ENCODE measurements at places on chromosomes 12 and 14.

- DNase-seq: no peak
These were observed 122.4 kb upstream of the PTPRQ start for GRCh38 chr12:80321653-80322052.

GRCh38 chr12:109170324-109170723, 53.9 kb downstream of the ACACB start:
- no peak for DNase-seq

DNA sequence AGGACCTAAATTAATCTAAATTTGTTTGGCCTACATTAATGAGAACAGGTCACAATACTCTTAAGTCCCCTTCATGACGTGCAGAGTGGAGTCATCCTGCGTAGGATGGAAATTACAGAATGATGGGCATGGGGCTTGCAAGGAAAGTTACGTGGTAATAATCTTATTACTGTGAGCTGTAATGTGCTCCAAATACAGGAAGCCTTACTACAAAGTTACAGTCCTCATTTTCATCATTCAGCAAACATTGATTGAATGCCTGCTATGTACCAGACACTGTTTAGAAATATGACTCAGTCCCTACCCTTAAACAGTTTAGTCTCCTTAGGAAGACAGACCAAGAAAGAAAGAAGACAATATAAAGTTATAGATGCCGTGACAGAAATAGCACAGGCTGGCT, 9.4 kb downstream of the HIGD1C start:
- no peak for DNase-seq

GRCh38 chr12:106181401-106182114, 42.8 kb upstream of the NUAK1 start:
- DNase-seq: no peak

DNA sequence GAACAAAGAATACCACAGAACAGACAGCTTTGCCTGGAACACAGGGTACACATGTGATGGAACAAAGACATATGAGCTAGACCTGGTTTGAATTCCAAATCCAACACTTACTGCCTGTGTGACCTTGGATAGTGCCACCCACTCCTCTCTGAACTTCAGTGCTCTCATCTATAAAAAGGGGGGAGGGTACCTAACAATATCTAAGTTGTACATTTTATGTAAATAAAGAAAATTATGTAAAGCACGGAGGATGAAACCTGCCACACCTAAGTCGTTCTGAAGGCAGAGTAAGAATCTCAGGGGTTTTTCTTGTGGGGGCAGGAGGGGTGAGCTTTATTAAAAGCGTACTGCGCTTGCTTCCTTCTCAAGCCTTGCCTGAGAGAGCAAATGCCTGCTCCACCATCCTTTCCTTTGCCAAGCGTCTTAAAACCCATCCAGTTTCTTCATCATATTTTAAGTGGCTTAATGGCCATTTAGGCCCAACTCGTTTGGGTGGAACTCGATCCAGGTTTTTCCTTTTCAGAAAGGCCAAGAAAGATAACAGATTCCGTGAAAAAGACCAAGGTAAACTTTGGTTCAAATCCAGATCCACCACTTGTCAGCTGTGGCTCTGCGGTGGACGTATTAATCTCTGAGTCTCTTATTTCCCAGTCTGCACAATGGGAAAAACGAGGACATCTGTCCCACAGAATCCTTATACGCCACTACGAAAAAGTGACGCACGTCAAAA, 946 bp downstream of the DDX24 start:
- no peak for DNase-seq

- DNase-seq: no peak
These were observed 43.6 kb downstream of the RAD51B start for GRCh38 chr14:67863223-67863622.

- DNase-seq: no peak
These were observed 34.8 kb upstream of the CD9 start for GRCh38 chr12:6165395-6165794.

DNA sequence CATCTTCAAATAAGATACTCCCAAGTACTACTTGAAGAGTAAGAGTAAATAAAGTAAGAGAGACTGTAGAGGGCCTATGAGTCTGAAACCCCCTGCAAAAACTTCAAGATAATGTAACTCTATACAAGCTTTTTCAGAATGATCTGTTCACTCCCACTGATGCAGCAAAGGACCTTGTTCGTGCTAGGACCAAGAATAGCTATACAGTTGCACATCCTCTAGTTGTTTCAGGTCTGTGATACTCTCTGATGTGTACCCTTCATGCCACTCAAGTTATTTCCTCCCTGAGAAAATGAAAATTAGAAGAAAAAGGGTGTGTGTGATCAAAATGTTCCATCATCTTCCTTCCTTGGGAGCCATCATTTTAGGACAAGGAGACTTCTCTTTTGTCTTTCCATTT, 204.4 kb downstream of the ALX1 start:
- DNase-seq: no peak

DNA sequence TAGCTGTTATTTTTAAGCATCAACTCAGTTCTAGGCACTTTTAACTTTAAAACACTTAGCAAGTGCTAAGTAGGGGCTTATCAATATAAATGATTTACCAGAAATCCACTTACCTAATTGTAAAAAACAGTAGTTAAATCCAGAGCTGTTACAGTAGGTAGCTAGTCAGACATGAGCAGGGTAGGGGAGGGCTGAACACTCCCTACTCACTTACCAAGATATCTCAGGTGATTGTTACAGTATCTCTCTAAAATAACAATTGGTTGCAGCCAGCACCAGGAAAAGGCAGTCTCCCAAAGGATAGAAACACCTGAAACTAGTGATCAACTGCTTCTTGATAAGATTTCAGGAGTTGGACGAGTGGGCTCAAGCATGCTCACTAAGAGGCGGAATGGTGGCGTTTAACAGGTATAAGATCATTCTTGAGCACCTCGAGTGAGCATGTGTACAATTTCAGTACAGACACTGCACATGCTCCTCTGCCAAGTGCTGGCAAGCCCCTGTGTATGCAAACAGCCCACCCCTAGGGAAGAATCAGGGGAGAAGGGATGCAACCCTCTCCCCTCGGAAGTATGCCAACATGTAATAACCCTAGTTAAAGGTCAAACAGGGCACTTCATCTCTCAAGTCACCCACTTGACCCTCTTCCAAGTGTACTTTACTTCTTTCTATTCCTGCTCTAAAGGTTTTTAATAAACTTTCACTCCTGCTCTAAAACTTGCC, 1113.6 kb upstream of the SEL1L start:
- DNase-seq: no peak

- DNase-seq: no peak
These were observed 34.4 kb downstream of the TTC7B start for GRCh38 chr14:90781876-90782275.

DNA sequence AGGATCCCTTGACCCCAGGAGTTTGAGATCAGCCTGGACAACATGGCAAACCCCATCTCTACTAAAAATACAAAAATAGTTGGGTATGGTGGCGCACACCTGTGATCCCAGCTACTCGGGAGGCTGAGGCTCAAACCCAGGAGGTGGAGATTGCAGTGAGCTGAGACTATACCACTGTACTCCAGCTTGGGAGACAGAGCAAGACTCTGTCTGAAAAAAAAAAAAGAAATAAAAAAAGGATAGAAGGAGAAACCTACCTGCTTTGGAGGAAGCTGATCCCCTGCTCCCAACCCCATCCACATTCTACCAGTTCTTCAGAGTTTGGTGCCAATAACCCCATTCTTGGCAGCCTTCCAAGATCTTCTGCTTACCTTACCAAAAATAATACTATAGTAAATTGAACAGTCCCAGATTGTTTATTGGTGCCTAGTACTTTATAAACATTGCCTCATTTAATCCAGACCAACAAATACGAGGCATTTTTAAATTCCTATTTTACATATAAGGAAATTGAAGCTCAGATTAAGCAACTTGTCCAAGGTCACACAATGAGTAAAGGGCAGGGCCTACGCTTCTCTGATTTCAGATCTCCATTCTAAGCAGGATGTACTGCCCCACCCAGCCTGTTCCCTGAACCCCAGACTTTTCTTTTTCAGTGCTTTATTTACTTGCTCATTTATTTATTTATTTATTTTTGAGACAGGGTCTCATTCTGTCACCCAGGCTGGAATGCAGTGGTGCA, 33.2 kb upstream of the FAM222A start:
- no peak for DNase-seq

DNA sequence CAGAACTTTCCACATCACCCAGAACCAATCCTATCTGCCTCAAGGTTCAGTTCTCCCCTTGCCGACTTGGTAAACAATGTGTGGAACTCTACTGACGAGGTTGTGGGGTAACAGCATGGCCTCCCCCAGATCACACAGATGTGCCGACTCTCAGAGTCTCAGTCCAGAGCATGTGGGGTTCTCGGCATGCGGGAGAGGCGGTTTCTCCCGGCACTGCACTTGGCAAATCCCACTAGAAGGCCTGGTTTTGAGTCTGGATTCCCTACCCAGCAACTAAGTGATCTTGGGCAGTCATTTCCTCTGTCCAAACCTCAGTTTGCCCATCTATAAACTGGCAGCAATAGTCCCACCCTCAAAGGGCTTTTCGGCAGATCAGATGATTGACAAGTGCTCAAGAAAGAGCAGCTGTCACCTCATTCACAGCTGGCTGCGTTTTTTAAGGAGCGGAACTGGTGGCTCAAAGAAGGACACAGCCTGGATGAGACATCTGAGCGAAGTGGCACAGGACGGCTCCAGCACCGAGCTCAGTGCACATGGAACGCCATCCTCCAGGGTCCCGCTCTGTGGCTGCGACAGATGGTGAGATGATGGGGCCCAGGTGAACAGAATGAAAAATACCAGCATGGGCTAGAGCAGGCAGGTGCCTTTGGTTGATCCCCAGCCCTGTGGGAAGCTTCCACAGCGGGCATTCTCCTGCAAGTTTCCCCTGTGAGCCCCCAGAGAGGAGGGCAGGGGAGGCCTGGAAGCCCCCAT, 7.3 kb downstream of the TESC start:
- no peak for DNase-seq

DNA sequence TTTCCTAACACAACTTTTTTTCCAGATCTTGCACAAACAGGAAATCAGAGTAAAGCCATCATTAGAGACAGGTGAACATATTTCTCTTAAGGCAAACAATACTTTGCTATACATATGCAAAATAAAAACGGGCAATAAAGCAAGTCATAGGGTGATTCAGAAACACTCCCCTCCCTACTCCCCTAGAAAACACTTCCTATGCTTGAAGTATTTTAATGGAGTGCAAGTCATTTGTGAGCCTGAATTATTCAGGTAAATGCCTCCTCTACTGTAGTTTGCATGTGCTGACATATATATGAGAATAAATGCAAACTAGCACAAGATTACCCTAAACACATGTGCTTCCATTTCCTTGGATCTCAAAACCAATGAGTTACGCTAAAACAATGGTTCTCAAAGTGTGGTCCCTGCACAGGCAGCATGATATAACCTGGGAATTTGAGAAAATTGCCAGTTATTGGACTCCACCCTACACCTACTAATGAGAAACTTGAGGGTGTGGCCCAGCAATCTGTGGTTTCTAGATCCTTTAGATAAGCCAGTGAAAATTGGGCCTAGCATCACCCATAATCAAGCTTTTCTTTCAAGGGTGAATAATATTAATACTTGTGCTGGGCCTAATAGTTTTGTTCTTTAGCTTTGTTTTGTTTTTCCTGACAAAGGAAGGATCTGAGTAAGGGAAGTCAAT, 159.7 kb upstream of the BMP4 start:
- DNase-seq: no peak

- DNase-seq: no peak
These were observed 15.2 kb downstream of the SCNN1A start for GRCh38 chr12:6360080-6360571.

DNA sequence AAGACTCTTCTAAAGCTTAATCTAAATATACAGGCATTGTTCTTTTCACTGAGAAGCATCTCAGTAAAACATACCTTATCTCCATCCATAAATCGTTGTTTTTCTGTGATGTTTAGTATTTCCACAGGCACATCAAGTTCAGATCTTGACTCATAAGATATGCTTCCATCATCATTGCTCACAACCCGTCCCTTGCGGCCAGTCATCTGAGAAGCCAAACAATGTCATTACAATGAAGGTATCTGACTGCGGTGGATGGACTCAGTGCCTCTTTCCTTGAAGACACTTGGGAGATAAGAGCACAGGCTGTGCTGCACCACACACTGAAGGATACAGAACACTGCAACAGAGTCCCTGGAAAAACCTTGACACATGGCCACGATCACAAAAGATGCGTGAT, 44.8 kb downstream of the SBNO1 start:
- no peak for DNase-seq

DNA sequence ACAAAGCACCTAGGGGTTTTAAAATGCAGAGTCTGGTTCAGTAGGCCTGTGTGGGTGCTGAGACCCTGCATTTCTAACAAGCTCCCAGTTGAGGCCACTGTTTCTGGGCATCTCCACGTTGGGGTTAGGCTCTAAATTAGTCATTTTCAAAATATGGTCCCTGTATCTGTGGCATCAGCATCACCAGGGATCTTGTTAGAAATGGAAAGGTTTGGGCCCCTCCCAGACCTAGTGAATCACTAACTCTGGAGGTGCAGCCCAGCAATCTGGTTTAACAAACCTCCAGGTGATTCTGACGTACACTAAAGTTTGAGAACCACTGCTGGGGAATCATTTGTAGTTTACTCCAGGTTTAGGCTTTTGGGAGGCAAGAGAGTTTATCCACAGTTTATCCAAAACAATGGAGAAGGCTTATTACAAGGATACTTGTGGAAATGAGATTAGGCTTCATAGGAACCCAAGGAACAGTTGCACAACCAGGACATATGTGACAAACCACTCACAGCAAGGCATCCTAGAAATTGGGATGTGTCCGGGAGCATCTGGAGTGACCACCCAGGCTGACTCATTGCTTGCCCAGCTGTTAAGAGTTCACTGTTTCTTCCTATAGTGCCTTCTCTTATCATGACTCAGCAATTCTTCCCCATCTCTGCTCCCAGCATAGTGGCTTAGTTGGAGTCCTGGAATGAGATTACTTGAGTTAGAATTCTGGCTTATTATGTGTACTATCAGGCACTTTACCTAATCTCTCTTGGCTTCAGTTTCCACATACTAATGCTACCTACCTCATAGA, 71.6 kb upstream of the STXBP6 start:
- DNase-seq: no peak

- DNase-seq: no peak
These were observed 9.1 kb upstream of the OR6C76 start for GRCh38 chr12:55416961-55417360.

DNA sequence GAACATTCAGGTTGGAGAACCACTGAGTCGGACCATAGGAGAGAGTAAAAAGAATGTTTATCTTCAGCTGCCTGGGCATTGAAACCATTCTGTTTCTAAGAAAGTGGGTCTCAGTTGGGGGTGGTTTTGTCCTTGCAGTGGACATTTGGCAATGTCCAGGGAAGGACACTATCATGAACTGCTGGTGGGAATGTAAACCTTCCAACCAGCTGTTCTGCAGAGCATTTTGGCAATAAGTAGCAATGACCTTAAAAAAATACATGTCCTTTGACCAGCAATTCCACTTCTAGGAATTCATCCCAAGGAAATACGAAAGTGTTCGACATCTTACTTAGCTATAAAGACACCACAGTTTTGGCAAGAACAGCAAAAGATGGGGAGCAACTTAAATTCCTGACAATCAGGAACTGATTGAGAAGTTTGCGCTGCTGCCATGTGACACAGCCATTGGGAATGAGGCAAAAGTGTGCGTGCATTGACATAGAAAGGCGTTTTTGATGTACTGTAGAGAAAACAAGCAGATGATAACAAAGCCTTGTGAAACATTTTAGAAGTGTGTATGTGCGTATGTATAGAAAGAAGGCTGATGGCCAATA, 82.9 kb upstream of the MAP1LC3B2 start:
- no peak for DNase-seq

GRCh38 chr12:96711364-96711763, 195.7 kb upstream of the NEDD1 start:
- no peak for DNase-seq

- DNase-seq: no peak
These were observed 1052.8 kb upstream of the TMEM132C start for GRCh38 chr12:127214186-127214585.

All from activated CD4-positive, alpha-beta memory T cell treated with anti-CD3 and anti-CD28 coated beads, Interleukin-2, amount 10 ng/mL, durations not matched to agents 7 days and 5 days (primary cell).